ENCODE measurements at places on chromosomes 3 and 15. TPM values are rescaled to one million over a fixed set of nuclear protein-coding genes. Genes with fewer than 3 reads are reported as not detected.

Gene YEATS2
- 21.8 TPM for total RNA-seq

Gene CNBP
- total RNA-seq: 547 TPM

Gene PATL2
- 0.11 TPM for total RNA-seq

Gene CD96
- not detected for total RNA-seq

Gene LRRC34
- total RNA-seq: 5.6 TPM

Gene ECE2
- total RNA-seq: not detected

Gene MKRN2
- total RNA-seq: 40.2 TPM

Gene XCR1
- total RNA-seq: not detected

Gene SLC9C1
- not detected for total RNA-seq

Gene PARP15
- total RNA-seq: under 0.01 TPM

Gene MRPS22
- 163 TPM for total RNA-seq

Gene APOD
- not detected for total RNA-seq
